ENCODE measurements at places on chromosomes 11 and 22. TPM values are rescaled to one million over a fixed set of nuclear protein-coding genes. Genes with fewer than 3 reads are reported as not detected.

TRIM21 gene
- 29.8 TPM for total RNA-seq

SCN3B gene
- total RNA-seq: not detected

ELMOD1 gene
- not detected for total RNA-seq

DDI1 gene
- not detected for total RNA-seq

STK33 gene
- total RNA-seq: not detected

KCNJ11 gene
- total RNA-seq: 2.7 TPM

ST14 gene
- 6.9 TPM for total RNA-seq

MAP4K2 gene
- 23.3 TPM for total RNA-seq

SORL1 gene
- 26.9 TPM for total RNA-seq

SELENOH gene
- total RNA-seq: 78.0 TPM

ALDH3B1 gene
- 24.2 TPM for total RNA-seq

AMOTL1 gene
- total RNA-seq: 64.2 TPM

MYO7A gene
- 22.7 TPM for total RNA-seq

TMEM121B gene
- 2.0 TPM for total RNA-seq

MUC5AC gene
- not detected for total RNA-seq

MGAT3 gene
- 1.1 TPM for total RNA-seq

SDHD gene
- 41.8 TPM for total RNA-seq

OR10G8 gene
- total RNA-seq: not detected

FERMT3 gene
- 47.2 TPM for total RNA-seq

INS gene
- not detected for total RNA-seq

MPZL3 gene
- 3.2 TPM for total RNA-seq

LRRC56 gene
- total RNA-seq: 0.41 TPM

APLNR gene
- total RNA-seq: 4.3 TPM

CDHR5 gene
- not detected for total RNA-seq

NDUFS8 gene
- total RNA-seq: 96.5 TPM

DEFB131B gene
- total RNA-seq: not detected

PRG3 gene
- not detected for total RNA-seq

C22orf31 gene
- not detected for total RNA-seq

CSF2RB gene
- 13.0 TPM for total RNA-seq

MAPK8IP2 gene
- 0.41 TPM for total RNA-seq

OR5B21 gene
- not detected for total RNA-seq

SLC22A9 gene
- not detected for total RNA-seq

OR51B5 gene
- 4.2 TPM for total RNA-seq

ZP1 gene
- not detected for total RNA-seq

PRSS23 gene
- total RNA-seq: 90.3 TPM

CD248 gene
- 32.4 TPM for total RNA-seq

CNTF gene
- 4.7 TPM for total RNA-seq

MYOD1 gene
- total RNA-seq: not detected

FAM180B gene
- 0.27 TPM for total RNA-seq

PGA3 gene
- total RNA-seq: 4.3 TPM

MORC2 gene
- total RNA-seq: 16.7 TPM

MMP13 gene
- not detected for total RNA-seq

TMEM132A gene
- 7.7 TPM for total RNA-seq

DEUP1 gene
- not detected for total RNA-seq

CLDN5 gene
- total RNA-seq: 68.0 TPM

FBLN1 gene
- 972 TPM for total RNA-seq

CCDC73 gene
- 0.28 TPM for total RNA-seq

KCNA4 gene
- not detected for total RNA-seq

MIOX gene
- total RNA-seq: not detected

PHLDA2 gene
- total RNA-seq: 21.3 TPM

NRIP3 gene
- total RNA-seq: 2.1 TPM

TMPRSS5 gene
- total RNA-seq: 2.0 TPM

KCNK4 gene
- total RNA-seq: not detected

GPR83 gene
- total RNA-seq: not detected

THYN1 gene
- 44.2 TPM for total RNA-seq

HEPN1 gene
- total RNA-seq: 0.41 TPM

DCDC1 gene
- not detected for total RNA-seq

PKP3 gene
- 2.0 TPM for total RNA-seq

GAS2 gene
- total RNA-seq: 0.95 TPM

Data from thoracic aorta (tissue), 2 donors.